ENCODE measurements at places on chromosomes 6 and 20.

DNA sequence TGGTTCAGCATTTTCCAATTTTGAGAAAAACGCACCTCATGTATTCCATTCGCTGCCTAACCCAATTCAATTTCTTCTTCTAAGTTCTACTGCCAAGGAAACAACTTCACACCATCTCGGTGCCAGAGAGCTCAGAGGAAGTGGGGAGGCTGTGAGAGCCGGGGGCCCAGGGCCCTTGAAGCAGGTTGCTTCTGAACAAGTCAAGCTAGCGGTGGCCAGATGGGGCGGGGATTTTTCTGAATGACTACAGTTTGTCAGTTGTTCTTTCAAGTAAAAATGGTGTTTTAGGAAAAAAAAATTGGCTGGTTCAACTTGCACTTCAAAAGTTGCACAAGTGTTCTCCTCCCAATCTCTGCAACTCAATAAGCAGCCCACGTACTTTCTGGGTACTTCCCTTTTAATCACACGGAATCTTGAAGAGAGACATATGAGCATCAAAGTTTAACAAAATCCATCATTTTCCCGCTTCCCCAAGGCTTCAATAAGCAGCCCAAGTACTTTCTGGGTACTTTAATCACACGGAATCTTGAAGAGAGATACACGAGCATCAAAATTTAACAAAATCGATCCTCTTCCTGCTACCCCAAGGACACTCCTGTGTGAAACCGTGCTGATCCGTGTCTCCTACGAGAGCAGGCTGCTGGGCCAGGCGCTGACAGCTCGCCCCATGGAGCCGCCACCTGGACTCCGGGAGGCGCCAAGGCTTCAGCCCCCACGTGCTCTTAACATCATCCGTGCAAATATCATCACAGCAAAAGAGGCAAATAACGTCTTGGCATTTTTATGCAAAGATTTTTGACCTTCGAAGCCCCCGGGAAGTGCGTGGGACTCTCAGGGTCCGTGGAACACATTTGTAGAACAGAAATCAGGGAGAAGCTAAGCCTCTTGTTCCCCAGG lies 186.7 kb upstream of the PDE10A start:
- DNase-seq, result no peak

GRCh38 chr6:2035826-2036709 lies 209.3 kb downstream of the GMDS start:
- DNase-seq, result no peak

DNA sequence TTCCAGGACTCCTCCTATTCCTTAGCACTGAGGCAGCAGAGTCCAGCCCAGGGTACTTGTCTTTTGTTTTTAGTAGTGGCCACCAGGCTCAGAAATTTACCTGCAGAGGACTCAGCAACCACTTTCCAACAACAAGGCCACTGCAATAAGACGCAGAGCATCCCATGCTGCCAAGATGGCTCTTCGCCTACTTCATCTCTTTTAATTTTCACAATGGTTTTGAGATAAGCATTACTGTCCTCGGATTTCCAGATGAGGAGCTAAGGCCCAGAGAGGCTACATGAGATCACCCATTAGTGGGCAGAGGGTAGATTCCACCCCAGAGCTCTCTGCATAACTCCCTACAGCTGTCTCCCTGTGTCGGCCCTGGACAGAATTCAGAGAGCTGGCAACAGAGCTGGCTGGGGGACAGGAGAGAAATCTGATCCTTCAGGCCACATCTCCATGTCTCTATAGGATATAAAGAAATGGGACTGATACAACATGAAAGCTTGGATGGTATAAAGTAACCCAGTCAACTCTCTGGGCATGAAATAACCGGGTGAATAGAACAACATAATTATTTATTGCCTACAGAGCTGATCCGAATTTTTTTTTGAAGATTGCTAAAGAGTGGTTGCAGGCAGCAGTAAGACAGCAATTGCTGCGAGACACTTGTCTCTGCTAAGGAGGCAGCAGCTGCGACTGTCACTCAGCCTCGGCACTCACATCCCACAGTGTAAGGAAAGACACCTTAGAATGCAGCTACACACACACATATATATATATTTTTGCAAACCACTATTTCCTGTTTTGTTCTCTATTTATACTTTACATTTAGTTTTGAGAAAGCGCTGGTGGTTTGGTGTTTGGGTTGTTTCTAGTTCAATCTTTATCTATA lies 37.2 kb downstream of the SCML4 start:
- no peak for DNase-seq

DNA sequence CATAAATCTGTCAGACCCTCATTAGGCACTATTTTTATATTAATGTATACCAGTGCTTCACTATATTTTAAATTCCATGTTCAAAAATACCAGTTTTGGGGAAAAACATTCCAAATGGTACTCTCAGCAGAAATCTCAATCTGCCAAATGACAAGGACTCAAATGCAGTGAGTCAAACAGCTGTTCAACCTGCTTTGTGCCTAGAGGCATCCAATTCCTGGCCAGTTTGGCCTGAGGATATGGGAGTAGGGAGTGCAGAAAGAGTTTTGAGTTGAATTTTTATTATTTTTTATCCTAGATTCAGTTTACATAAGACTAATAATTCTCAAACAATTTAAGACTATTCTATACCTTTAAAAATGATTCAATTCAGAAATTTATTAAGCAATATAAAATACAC lies 216.8 kb downstream of the LAMA2 start:
- no peak for DNase-seq
